ENCODE measurements at places on chromosomes 12 and 14.

DNA sequence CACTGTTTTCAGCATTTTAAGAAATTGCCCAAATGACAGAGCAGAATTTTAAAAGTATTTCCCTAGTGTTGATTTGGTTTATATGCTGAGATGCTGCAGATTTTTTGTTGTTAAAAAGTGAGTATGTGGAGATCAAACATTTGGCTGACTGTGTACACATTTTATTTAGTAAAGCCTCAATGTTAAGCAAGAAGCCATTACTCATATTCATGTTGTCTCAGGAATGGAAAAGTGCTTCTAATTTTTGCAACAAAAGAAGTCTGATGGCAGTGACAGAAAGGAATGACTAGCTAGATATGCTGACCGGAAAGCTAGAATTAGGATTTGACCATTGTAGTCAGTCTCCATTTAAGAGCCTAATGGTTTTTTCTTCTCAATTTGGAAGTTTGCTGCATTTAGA is 22.5 kb downstream of the SLC38A6 start:
- DNase-seq, result no peak

DNA sequence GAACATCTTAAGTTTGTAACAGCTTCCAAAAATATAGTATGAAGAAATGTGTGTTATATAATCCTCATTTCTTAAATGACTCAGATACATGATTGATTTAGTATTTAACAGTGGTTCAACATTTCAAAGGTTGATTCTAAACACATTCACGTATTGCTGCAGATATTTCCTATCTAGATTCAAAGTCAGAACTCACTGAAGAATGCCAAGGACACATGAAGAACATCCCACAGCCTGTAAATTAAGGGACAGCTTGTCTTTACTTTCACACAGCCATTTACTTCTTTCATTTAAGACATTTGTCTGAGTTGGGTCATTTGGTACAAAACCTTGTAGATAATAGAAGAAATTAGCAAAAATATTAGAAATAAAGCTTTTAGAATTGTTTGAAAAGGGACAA is 66.9 kb upstream of the CPSF6 start:
- no peak for DNase-seq

- DNase-seq, result peak; percentile 56
Measured at GRCh38 chr12:6461401-6462233, 8.9 kb downstream of the VAMP1 start.

- DNase-seq, result no peak
Measured at GRCh38 chr14:92792885-92793284, 1.2 kb upstream of the GOLGA5 start.

DNA sequence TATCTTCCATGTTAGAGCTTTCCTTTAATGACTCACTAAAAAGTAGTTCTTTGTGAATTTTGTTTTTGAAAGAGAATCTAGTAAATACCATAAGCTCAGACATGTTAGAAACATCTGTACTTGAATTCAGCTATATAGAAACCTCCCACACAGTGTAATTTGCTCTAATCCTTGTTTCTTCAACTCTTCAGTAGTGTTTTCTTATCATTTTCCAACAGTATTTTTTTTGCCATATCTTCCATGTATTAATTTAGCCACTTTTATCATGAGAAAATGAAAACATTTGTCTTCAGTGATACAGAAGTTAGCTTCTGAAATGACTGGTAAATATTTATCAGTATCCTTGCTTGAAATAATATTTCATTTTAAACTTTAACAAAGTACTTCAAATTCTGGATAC is 73.6 kb downstream of the ARID2 start:
- no peak for DNase-seq

DNA sequence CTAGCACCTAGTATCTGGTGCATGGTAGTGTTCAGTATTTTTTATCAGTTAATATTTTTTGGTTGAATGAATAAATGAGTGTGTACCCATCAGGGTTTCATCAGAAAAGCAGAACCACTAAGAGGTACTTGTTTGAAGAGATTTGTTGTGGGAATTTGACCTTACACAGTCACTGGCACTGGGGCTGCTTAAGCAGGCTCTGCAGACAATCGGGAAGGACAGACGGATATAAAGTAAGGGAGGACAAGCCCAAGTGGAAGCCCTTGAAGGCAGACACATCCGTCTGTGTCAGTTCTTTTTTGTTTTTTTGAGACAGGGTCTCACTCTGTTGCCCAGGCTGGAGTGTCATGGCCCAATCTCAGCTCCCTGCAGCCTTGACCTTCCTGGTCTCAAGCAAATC is 38.7 kb downstream of the CD9 start:
- no peak for DNase-seq

DNA sequence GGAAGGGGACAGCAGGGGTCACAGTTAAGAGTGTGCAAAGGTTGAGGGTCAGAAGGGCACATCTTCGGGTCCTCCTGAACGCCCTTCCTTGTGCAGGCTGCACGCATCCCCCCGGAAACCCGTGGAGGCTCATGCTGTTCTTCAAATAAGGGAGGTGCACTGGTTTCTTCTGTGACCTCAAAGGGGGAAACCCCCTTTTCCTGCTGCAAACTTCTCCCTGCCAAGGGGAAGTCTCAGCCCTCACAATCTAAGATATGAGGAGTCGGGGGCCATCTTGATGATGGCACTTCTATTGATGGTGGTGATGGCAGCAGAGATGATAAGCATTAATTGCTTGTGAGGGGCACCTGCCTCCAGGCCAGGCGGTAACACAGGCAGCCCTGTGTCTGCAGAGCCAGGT is 40.0 kb downstream of the ISCA2 start:
- no peak for DNase-seq

DNA sequence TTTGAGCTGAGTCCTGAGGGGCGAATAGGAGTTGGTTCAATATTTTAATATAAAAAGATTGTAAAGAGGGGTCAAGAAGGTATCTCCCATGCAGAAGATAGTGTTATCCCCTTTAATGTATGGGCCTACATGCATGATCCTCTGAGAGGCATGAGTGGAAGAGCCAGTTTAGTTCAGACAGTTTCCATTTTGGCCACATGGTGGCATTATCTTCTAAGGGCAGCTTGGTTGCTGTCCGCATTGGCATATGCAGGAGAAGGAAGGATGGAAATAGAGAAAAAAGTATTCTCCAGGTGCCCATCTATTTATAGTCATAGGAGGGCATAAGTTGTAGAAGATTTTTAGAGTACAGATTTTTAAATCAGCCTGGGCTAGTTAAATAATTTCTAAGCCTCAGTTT is 5.4 kb downstream of the SAMD4A start:
- DNase-seq, result no peak

DNA sequence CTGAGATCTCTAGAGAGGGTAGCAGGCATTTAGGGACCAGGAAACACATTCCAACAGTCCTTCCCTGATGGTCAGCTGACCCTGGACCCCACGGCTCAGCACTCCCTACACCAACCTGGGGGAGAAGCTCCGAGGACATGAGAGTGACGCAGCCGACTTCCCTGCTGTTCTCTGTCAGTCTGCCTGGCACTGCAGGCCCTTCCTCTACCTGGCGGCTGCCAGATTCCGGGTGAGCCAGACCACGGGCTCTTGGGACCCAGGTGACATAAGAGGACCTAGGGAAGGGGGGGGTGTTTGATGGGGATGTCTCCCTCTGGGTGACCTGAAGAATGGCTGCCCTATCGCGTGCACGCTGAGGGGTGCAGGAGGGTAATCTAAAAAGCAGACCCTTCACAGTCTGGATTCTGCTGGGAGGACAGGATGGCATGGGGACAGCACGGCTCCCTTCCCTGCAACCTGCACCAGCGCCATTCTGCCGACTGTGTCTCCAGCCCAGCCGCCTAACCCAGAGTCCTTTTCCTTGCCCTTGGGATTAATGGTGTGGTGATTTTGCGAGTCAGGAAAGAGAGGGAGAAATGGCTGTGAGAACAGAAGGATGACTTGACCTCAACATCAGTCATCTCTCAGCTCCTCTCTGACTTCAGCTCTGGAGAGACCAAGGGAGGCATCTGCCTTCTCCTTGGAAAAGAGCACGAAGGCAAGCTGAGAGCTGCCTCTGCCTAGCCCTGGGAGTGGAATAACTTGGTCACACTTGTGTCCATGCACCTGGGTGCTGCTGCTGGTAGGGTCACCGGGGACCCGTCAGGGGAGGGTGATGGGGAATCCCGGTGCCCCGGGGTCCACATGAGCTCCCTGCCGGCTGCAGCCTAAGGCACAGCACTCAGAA is 158.5 kb downstream of the CALM1 start:
- no peak for DNase-seq

- DNase-seq, result no peak
Measured at GRCh38 chr12:107344035-107344808, 250.9 kb upstream of the CRY1 start.

- no peak for DNase-seq
Measured at GRCh38 chr12:96635844-96636243, 146.5 kb downstream of the CFAP54 start.

Measured in stimulated activated CD4-positive, alpha-beta T cell treated with anti-CD3 and anti-CD28 coated beads, Interleukin-1b, Interleukin-23, amount 100 ng/mL, for 1 hour (primary cell).